ENCODE measurements at places on chromosomes 2 and 18. TPM values are rescaled to one million over a fixed set of nuclear protein-coding genes. Genes with fewer than 3 reads are reported as not detected.
A peak's percentile ranks its signal among the peaks of the same experiment; 100 is the strongest.

Gene C1GALT1C1L
- total RNA-seq, result 0.74 TPM

Gene ACKR3
- 24.0 TPM for total RNA-seq

Gene IL1RN
- not detected for total RNA-seq

Gene DTYMK
- 104 TPM for total RNA-seq

Gene EMX1
- not detected for total RNA-seq

GRCh38 chr2:95044601-95045000 is 19.1 kb downstream of the MAL start:
- H3K4me3 ChIP-seq, result no peak overlapping the region
- H3K36me3 ChIP-seq, result no peaks in the 10 kb centered on the region
- DNase-seq, result no peak

GRCh38 chr2:136098441-136098840 is 19.5 kb downstream of the CXCR4 start:
- H3K36me3 ChIP-seq, result no peaks in the 10 kb centered on the region
- H3K27me3 ChIP-seq, result peaks cover 1% of the 10 kb centered on the region
- H3K4me3 ChIP-seq, result no peak overlapping the region
- no peak overlapping the region for H3K27ac ChIP-seq
- no peak for DNase-seq
- no peaks in the 10 kb centered on the region for H3K4me1 ChIP-seq

DNA sequence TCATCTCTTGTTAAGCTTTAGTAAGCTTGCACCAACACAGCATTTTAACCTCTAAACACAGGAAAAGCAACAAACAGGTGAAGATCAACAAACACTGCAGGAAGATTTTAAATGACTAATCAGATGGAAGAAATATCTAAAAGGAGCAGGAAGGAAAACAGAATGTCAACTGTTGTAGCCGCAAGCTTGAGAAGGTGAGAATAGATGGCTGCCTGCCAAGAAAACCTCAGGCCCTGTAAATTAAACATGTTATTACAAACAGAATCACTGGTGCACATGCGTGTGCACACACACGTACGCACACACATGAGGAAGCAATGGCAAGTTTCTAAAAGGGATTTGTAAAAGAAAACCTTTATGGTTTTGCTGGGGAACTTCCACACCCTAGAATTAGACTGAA is 257.8 kb upstream of the GALNT5 start:
- no peaks in the 10 kb centered on the region for H3K4me1 ChIP-seq
- no peaks in the 10 kb centered on the region for H3K36me3 ChIP-seq
- no peak overlapping the region for H3K4me3 ChIP-seq
- no peaks in the 10 kb centered on the region for H3K27me3 ChIP-seq
- no peak for DNase-seq
- no peak overlapping the region for H3K27ac ChIP-seq

DNA sequence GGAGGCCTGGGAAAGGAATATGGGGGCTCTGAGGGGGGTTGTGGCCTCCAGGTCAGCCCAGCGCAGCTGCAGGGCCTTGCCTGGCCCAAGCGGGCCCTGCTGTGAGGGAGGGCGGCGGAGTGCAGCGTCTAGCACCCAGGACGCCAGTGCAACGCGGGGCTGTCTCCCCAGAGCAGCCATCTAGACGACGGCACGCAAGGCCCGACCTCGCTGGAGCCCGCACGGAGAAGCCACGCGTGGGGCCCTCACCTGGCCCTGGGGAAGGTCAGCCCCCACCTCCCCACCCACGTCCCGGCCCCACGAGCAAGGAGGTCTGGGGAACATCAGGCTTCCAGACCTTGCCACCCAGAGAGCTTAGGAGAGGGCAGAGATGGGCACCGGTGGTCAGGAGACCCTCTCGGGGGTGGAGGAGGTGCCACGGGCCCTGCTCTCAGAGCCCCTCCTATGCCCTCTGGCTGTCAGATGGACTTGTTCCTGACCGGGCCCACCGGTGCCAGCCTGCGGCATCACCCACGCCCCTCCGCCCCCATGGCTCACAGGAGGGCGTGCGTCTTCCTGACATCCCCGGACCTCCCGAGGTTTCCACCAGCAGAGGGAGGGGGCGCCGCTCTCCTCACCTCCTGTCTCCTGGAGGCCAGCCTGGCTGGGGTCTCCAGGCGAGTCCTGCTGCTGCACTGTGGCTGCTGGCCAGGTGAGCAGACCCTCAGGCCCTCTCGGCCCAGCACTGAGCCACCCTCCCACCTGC is 17.0 kb downstream of the GPR35 start:
- H3K27me3 ChIP-seq, result no peaks in the 10 kb centered on the region
- H3K4me1 ChIP-seq, result no peaks in the 10 kb centered on the region
- H3K4me3 ChIP-seq, result no peak overlapping the region

DNA sequence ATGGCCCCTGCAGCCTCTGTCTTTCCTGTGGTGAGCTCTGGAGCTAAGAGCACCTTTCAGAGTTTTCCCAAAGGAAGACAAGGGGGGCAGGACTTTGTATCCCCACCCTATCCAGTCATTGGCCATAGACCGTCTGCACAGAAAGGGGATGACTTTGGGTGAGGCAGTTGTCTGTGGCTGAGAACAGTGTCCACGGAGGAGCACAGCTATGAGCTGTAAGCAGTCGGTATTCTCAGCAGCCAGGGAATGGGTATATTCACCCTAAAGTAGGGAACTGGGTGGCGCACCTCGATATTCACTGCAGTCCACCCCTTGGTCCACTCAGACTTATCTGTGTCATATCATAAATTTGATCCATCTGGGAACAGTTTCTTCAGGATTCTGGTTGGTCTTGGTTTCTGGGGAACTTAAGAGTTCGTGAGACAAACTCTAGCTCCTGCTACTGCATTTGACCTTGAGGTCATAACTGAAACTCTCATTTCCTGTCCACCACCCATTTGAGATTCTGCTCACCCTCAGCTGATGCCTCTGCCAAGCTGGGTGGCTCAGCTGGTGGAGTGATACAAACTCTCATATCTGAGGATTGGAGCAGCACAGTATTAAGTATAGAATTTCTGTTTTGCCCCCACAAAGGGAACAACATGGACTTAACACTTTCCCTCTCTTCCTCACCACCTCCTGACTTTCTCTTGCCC is 45.2 kb upstream of the SCG2 start:
- H3K4me1 ChIP-seq, result no peaks in the 10 kb centered on the region
- H3K4me3 ChIP-seq, result no peak overlapping the region
- no peaks in the 10 kb centered on the region for H3K27me3 ChIP-seq
- DNase-seq, result no peak
- H3K27ac ChIP-seq, result no peak overlapping the region

DNA sequence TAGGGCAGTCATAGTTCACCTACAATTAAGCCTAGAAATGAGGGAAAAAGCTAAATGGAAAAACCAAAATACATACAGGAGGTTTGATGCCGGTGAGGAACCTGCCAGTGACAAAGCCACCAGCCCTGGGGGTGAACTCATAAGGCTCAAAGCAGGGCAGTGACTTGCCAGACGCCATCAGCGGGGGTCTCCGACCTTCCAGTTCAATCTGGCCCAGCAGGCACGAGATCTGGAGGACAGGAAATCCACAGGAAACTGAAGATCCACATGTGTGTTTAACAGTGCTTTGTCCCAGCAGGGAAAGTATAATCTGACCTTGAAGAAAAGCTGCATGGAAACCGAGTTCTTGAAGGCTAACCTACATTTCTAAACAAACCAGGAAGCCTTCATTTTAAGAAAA is 60.1 kb downstream of the POLR1A start:
- peak overlapping the region; percentile 20 for H3K27ac ChIP-seq
- H3K4me3 ChIP-seq, result no peak overlapping the region
- H3K36me3 ChIP-seq, result peaks cover 40% of the 10 kb centered on the region
- peaks cover 9% of the 10 kb centered on the region for H3K4me1 ChIP-seq

- H3K27ac ChIP-seq, result no peak overlapping the region
- no peak overlapping the region for H3K4me3 ChIP-seq
- H3K4me1 ChIP-seq, result no peaks in the 10 kb centered on the region
- no peaks in the 10 kb centered on the region for H3K27me3 ChIP-seq
- no peaks in the 10 kb centered on the region for H3K36me3 ChIP-seq
Observed at GRCh38 chr2:138730497-138731030, 49.6 kb downstream of the NXPH2 start.

- H3K27me3 ChIP-seq, result no peaks in the 10 kb centered on the region
- H3K27ac ChIP-seq, result no peak overlapping the region
- peaks cover 22% of the 10 kb centered on the region for H3K4me1 ChIP-seq
- no peaks in the 10 kb centered on the region for H3K36me3 ChIP-seq
Observed at GRCh38 chr18:74831571-74832250, 234.0 kb downstream of the ZNF407 start.

GRCh38 chr2:170002096-170002495 is 174.8 kb downstream of the UBR3 start:
- H3K4me3 ChIP-seq, result no peak overlapping the region
- H3K27ac ChIP-seq, result no peak overlapping the region
- DNase-seq, result no peak
- H3K27me3 ChIP-seq, result no peaks in the 10 kb centered on the region

DNA sequence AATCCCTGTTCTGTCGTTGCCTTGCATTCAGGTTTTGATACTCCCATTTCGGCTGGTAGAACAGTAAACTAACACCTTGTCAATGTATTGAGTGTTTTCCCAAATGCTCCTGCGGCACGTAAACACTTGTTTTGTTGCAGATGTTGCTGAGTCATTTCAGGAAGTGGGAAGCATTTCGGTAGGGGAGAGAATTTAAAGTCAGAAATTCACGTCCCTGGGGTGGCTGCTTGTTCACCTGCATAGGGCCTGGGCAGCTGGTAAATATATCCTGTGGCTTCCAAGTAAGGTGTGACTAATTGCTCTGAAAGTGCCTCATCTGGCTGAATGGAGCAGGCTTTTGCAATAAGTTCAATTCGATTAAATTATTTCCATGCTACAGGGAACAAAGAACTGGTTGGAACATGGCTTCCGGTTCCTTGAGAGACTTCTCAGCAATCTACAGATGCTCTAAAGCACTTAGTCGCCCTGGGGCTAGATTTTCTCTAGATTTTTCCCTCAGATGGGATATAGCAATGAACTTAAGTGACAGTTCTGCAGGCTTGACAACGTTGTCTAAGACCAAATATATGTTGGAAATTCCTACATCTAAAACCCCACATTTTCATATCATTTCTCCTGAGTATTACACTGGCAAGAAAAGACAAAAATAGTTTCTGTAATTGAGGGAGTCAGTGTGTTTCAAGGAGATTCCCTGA is 5.2 kb downstream of the GALR1 start:
- H3K27me3 ChIP-seq, result peaks cover 20% of the 10 kb centered on the region
- H3K4me3 ChIP-seq, result no peak overlapping the region
- H3K4me1 ChIP-seq, result no peaks in the 10 kb centered on the region
- no peak overlapping the region for H3K27ac ChIP-seq
- no peaks in the 10 kb centered on the region for H3K36me3 ChIP-seq

GRCh38 chr18:10546557-10547300 is 20.9 kb downstream of the NAPG start:
- peaks cover 19% of the 10 kb centered on the region for H3K36me3 ChIP-seq
- H3K4me3 ChIP-seq, result no peak overlapping the region
- peaks cover 6% of the 10 kb centered on the region for H3K4me1 ChIP-seq
- no peak overlapping the region for H3K27ac ChIP-seq
- H3K27me3 ChIP-seq, result no peaks in the 10 kb centered on the region

DNA sequence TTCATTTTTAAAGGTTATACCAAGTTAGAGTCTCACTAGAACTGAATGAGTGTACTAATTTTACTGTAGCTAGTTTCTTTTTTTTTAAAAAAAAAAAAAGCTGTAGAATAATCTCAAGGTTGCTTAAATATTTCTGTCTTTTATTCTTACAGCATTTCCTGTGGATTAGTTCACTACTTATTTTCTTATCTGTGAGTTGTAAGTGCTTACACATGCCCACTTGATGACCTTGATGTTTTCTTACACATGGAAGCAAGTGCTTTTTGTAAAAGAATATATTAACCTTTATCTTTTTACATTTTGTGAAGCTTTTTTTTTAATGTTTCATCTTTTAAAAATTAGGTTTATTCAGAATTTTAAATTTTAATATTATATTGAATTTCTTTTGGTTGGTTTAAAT is 57.8 kb downstream of the MSH2 start:
- H3K27me3 ChIP-seq, result no peaks in the 10 kb centered on the region
- H3K4me1 ChIP-seq, result peaks cover 2% of the 10 kb centered on the region
- no peak overlapping the region for H3K27ac ChIP-seq
- H3K4me3 ChIP-seq, result no peak overlapping the region
- no peaks in the 10 kb centered on the region for H3K36me3 ChIP-seq

DNA sequence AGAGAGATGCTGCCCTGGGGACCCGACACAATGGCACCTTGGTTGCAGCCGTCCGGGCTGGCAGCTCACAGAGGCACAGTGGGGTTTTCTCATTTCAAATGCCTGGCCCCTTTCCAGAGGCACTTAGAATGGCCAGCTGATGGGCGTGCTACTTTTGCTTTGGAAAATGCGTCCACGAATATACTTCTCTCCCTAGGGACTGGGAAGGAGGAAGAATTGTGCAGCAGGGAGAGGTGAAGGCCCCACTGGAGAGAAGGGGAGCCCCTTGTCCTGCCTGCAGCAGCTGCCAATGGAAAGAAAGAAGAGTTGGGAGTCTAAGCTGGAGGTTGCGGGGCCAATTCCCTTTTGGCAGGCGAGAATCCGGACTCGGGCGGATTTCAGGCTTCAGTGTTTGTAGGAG is 1.1 kb upstream of the MAL start:
- no peak overlapping the region for H3K4me3 ChIP-seq
- no peaks in the 10 kb centered on the region for H3K36me3 ChIP-seq
- H3K27me3 ChIP-seq, result peaks cover 38% of the 10 kb centered on the region
- H3K27ac ChIP-seq, result no peak overlapping the region
- no peak for DNase-seq

DNA sequence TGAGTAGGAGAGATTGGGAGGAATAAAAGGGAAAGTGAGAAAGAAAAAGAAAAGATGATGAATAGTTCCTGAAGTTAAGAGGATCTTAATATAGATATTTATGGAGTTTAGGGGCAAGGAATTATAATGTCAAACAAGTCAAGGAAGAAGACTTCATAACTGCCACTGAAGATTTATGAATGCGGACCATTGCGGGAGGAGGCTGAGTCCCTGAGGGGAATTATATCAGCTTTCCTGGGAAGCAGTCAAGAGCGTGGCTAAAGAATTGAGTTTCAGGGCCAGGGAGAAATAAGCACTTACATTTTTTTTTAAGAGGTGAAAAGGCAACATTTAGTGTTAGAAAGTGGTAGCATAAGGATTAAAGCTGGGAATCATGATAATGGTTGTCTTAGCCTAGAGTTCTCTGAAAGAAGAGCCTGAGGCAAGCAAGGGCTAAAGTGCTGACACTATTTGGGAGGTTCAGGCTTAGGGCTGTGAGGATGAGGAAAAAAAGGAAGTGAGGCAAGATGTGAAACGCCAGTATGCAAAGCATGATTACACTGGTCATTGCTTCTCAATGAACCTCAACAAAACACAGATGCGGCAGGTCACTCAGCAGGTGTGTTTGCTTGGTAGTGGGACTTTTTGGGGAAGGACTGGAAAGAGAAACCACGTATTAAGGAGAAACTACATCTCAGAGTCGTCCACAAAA is 217.1 kb downstream of the SLC4A3 start:
- H3K27ac ChIP-seq, result no peak overlapping the region
- no peak overlapping the region for H3K4me3 ChIP-seq
- DNase-seq, result no peak
- H3K4me1 ChIP-seq, result no peaks in the 10 kb centered on the region

All from endothelial cell of umbilical vein (primary cell).